HFFc6 (cell line): ENCODE measurements at places on chromosomes 4 and X. TPM values are rescaled to one million over a fixed set of nuclear protein-coding genes. Genes with fewer than 3 reads are reported as not detected.
A peak's percentile ranks its signal among the peaks of the same experiment; 100 is the strongest.

- H3K36me3 ChIP-seq: no peaks in the 10 kb centered on the region
- H3K4me3 ChIP-seq: peak overlapping the region; percentile 85
- H3K27me3 ChIP-seq: no peaks in the 10 kb centered on the region; the same call in 1 of the 2 replicates
- DNase-seq: no peak
Measured at GRCh38 chrX:17655211-17656034, 81.9 kb upstream of the SCML1 start.

DNA sequence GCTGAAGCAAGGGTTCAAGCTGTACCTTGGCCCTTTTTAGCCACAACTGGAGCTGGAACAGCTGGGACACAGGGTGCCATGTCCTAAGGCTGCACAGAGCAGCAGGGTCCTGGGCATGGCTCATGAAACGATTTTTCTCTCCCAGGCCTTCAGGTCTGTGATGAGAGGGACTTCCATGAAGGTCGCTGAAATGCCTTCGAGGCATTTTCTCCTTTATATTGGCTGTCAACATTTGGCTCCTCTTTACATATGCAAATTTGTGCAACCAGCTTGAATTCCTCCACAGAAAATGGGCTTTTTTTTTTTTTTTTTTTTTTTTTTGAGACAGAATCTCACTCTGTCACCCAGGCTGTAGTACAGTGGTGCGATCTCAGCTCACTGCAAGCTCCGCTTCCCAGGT, 430.8 kb downstream of the PCDH11X start:
- no peak overlapping the region for H3K4me3 ChIP-seq
- H3K4me1 ChIP-seq: no peaks in the 10 kb centered on the region
- no peak overlapping the region for H3K27ac ChIP-seq

DNA sequence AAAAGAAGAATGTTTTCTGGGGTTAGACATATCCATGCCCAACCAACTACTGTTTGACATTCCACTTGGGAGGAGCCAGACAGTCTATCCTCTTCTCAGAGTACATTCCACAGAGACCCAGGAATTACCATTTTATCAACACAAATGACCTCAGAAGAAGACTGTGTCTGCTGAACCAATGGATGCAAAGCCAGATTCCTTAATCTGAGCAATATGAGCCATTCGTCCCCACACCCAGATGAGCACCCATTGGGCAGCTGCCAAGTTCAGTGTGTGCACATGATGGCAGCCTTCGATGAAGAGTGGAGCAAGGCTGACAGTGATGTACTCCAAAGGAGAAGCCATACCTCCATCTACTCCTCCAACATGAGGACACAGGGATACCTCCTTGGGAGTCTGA, 111.3 kb downstream of the ZNF674 start:
- no peaks in the 10 kb centered on the region for H3K36me3 ChIP-seq
- H3K27ac ChIP-seq: no peak overlapping the region
- peaks cover 8% of the 10 kb centered on the region for H3K4me1 ChIP-seq
- no peak overlapping the region for H3K4me3 ChIP-seq
- peak; percentile 41 for DNase-seq

- no peak overlapping the region for H3K27ac ChIP-seq
- no peaks in the 10 kb centered on the region; the same call in 1 of the 2 replicates for H3K36me3 ChIP-seq
- DNase-seq: no peak
- H3K27me3 ChIP-seq: peaks cover 1% of the 10 kb centered on the region
- H3K4me1 ChIP-seq: no peaks in the 10 kb centered on the region
Measured at GRCh38 chr4:9773471-9773870, 8.0 kb upstream of the DRD5 start.

DNA sequence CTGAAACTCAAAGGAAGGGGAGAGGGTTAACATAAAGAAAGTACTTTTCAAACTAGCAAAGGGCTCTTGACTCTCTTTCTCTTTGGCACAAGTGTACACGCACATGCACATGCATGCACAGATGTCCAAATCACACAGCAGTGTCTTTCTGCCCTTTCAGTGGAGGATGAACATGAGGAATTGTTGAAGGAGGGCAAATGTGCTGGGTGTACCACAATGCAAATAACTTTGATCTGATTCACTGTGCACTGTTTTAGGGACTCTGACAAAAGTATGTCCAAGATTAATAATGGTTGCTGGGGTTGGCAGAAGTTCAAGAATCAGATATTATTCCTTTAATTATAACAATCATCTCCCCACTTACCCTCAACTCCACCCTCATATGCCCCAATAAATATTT, 93.8 kb downstream of the GPC4 start:
- DNase-seq: no peak
- no peak overlapping the region for H3K27ac ChIP-seq
- no peaks in the 10 kb centered on the region for H3K36me3 ChIP-seq
- H3K4me1 ChIP-seq: no peaks in the 10 kb centered on the region
- no peak overlapping the region for H3K4me3 ChIP-seq

- no peaks in the 10 kb centered on the region for H3K36me3 ChIP-seq
- peaks cover 1% of the 10 kb centered on the region for H3K4me1 ChIP-seq
- no peak overlapping the region for H3K27ac ChIP-seq
- H3K4me3 ChIP-seq: no peak overlapping the region
- H3K27me3 ChIP-seq: no peaks in the 10 kb centered on the region
Measured at GRCh38 chrX:72532366-72532765, 40.3 kb downstream of the HDAC8 start.

ZFYVE28 gene
- 1.5 to 5.4 TPM (median 4.9 TPM) in 3 replicates for total RNA-seq

H2BW2 gene
- not detected in 3 replicates for total RNA-seq

AMBN gene
- total RNA-seq: not detected in 2 replicates

SMPX gene
- total RNA-seq: not detected in 3 replicates

GABRG1 gene
- total RNA-seq: not detected in 3 replicates

USP17L19 gene
- not detected in 2 replicates for total RNA-seq

TACC3 gene
- total RNA-seq: 46.2 to 95.3 TPM (median 90.2 TPM) in 3 replicates
